GM13976 (cell line): ENCODE measurements at places on chromosomes 1 and 21.

DNA sequence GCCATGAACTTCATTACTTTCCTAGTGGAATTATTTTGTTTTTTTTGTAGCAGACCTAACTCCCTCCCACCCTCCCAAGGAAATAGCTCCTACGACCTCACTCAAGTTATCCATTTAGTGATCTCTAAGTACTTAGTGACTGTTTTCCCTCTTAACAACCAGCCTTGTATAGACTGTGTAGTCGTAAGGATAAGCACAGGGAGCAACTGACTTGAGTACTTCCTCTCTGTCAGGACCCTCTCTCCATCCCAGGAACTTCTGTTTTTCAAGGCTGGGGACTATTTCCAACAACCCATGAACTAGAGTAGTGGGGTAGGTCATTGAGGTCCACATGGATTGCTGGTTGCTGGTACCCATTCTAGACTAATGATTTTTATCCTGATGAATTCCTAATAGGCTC, 1.9 kb downstream of the AGO1 start:
- DNase-seq: no peak

GRCh38 chr1:36094621-36095061, 5.9 kb downstream of the ADPRS start:
- no peak for DNase-seq

- no peak for DNase-seq
These were observed 38.9 kb downstream of the SYT2 start for GRCh38 chr1:202671399-202671798.

DNA sequence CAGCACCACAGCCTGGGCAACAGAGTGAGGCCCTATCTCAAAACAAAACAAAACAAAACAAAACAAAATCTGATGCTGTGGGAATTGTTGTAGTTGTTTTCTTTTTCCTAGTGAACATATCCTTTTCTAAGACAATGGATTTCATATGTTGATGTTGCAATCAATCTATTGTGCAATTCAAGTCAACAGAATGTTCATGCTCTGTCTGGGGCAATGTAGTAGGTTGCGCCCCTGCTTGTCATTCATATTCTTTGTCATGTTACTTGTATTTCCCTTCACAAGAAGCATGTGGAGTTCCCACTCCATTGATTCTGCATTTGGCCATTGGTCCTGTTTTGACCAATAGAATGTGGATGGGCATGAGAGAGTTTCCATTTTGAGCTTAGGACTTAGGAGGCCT, 223.9 kb downstream of the DUSP10 start:
- no peak for DNase-seq

- DNase-seq: no peak
These were observed 424.8 kb upstream of the ADGRL4 start for GRCh38 chr1:79431340-79431739.

DNA sequence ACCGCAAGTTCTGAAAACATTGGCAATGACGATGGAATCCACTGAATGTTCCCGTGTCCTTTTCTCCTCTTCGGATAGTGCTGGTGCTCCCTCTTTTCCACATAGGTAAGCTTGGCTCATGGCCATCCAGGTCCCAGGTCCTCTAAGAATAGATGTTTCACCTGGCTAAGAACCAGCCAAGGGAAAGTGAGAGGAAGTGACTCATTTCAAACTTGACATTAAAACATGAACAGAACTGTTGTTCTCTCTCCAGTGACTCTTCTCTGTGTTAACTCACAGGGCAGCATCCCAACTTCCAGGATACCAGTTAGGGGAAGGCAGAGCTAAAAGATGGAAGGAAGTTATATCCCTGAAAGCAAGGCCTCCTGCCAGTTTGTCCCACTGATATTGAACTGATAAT, 493.8 kb upstream of the CHRM3 start:
- no peak for DNase-seq

- no peak for DNase-seq
These were observed 357.0 kb downstream of the GPATCH2 start for GRCh38 chr1:217273866-217274265.

GRCh38 chr1:162568802-162569201, 7.3 kb downstream of the UAP1 start:
- DNase-seq: no peak

- no peak for DNase-seq
These were observed 47.7 kb downstream of the POU2F1 start for GRCh38 chr1:167268347-167268787.

- DNase-seq: no peak
These were observed 56.7 kb downstream of the S1PR1 start for GRCh38 chr1:101293461-101294051.

DNA sequence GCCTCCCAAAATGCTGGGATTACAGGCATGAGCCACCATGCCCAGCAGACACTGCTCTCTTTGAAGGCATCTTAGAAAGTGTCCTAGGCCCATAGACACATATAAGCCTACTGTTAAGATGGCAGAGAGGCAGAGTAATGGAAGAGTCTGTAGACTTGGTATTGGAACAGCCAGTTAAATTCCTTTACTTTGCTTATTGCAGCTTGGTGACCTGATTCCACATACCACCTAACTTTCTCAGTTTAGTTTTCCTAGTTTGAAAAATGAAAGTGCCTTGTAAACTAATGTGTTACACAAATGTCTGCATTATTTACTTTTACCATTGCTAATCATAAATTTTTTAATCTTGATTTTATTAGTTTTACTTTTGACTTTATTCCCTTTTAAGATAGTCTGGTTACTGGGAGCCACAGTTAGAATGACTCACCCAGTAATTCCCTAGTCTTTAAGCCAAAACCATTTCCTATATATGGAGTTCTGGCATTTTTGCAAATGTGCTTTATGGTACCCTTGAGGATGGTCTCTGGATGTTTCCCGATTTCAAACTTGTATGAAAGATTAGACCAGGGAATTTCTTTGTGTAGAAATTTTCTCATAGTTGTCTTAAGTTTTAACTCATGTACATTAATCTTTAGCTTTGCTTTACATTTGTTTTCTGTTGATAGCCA, 6.4 kb downstream of the SMAP2 start:
- no peak for DNase-seq

- no peak for DNase-seq
These were observed 23.1 kb upstream of the PAXBP1 start for GRCh38 chr21:32794644-32795079.
